GM04504 (cell line): ENCODE measurements at places on chromosomes 3 and 15.

GRCh38 chr15:46710401-46710960, 1006.8 kb upstream of the SEMA6D start:
- no peak for DNase-seq

GRCh38 chr3:159971311-159971710, 17.3 kb upstream of the IL12A start:
- no peak for DNase-seq

GRCh38 chr15:58179741-58180381, 41.7 kb downstream of the AQP9 start:
- DNase-seq: no peak

DNA sequence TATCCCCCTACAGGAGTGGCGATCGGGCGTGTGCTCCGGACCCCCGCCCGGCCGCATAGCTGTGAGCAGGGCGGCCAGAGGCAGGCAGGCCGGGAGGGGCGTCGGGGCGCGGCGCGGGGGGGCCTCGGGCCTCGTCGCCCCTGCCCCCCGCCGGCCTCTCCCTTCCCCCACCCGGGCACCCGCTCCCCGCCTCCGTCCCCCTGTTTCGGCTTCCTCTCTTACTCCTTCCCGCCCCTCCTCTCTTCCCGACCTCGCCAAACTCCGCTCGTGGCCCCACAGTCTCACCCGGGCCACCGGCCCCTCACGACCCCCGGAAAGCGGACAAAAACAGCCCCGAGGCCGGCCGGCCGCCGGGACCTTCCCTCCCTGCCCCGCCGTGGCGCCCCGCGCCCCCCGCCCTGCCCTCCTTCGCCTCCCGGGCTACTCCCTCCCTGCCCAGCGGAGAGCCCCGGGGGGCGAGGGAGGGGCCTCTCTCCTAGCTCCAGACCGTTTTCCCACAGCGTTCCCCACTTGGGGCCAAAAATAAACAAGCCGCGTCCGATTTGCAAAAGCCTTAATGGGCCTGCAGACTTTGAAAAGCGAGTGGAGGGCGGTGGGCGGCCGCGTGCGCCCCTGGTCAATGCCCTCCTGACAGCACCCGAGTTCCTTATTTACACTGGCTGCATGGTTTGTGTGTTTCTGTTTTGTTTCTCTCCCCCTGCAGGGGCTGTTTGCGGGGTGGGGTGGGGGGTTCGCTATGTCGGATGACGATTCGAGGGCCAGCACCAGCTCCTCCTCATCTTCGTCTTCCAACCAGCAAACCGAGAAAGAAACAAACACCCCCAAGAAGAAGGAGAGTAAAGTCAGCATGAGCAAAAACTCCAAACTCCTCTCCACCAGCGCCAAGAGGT, 1.0 kb downstream of the UBE2E1 start:
- DNase-seq: no peak

GRCh38 chr3:17765819-17766472, 23.5 kb upstream of the TBC1D5 start:
- no peak for DNase-seq

GRCh38 chr3:12158387-12159226, at the start of gene TIMP4:
Gene TIMP4 (minus strand): TSS chr3:12158912. CDS start chr3:12158840, 72 bp downstream.
- no peak for DNase-seq

DNA sequence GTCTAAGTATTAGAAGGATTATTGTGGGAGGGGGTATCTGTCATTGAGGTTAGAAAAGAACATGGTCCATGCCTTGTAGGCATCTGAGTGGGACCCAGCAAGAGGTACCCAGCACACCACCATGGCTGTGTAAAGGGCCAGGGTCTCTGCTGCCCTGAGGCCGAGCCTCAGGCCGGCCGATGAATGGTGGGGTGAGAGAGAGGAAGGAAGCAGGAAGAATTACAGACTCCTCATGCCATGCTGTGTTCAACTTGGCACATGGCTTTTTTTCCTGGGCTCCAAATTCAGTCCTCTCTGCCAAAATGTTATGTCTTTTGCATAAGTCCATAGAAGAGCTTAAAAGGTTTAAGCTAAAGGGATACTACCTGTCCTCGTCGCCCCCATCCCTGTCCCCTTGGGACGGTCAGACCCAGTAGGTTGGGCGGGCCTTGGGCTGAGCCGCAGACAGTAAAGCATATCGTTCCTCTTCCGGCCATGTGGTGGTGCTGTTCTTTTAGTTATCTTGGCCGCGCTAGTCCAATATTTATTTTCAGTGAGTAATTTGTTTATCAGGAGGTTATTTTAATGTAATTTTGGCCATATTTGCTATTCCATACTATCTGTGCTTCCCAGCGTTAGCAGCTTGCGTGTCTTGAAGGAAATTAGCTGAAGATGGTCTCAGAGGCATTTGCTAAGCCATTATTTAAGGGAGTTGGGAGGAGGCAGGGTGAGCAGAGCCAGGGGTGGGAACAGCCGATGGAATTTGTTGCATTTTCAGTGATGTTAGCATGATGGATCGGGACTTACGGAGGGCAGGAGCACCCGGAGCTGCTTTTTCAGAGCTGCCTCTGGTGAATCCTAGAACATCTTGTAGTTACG, 152.4 kb downstream of the AGBL1 start:
- no peak for DNase-seq

DNA sequence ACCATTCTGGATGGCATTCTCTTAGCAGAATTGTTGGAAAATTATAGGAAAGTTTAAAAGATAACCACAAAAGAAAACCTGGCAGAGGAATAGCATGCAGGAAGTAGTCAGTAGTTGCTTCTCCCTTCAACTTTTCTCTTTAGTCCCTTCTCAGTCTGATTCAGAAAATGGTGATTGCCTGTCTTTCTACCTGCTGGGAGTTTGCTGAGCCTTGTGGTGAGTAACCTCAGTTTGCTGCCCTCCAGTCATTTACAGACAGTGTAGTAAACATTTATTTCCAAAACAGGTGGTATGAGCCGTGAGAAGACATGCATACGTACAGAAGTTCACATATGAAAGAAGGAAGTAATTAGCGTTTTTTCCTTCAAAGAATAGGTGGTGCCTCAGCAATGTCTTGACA, 224.7 kb upstream of the POU1F1 start:
- DNase-seq: no peak

DNA sequence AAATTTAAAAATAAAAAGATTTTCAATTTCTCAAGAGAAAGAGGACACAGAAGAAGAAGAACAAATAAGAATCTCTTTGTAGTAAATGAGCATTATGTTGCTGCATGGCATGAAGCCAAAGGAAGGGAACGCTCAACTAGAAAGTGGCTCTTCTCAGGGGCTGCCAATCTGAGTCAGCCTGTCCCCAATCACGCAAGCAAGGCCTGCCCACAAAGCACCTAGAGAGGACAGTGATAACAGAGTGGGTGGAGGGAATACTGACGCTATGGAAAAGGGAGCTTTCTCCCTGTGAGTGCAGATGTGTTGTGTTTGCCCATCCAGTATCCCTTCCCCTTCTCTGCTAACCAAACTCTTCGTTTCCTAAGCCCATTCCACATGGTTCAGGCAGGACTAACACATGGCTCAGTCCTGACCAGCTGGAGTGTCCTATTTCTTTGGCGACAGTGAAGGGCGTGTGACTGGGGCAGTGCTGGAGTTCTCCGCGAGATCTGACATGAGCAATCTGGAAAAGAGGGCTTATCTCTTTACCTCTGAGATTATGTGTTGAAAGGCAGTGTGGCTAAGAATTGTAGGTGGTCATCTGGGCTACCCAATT, 14.2 kb downstream of the FBN1 start:
- DNase-seq: no peak

GRCh38 chr3:148648685-148649352, 48.9 kb upstream of the AGTR1 start:
- peak; percentile 33 for DNase-seq

DNA sequence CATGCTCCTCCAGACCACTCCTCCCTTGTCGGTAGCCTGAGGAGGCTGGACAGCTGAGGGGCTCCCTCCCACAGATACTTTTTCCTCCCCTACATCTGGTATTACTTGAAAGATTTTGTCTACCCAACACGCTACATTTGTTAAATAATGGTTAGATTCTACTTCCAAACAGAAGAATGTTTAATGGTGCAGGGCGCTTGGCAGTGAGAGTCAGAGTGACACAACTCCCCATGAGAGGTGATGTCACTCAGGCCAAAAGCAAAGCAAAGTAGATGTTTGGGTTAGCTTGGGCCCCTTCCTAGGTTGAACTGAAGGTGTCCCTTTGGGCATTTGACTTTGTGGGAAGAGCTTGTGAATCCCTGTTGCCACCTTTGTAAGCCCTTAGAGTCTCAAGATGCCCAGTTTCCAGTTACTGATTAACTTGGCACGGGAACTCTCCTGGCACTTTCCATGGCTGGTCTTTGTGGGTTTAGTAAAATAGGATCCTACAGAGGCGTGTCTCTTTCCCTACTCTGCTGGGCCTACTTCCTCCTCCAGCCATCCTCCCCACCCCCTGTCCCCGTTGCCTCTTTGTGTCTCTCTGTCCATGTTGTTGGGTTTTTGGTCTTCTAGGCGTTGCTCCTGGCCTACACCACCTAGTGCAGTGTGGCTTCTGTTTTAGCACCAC, 5.6 kb downstream of the LIMD1 start:
- DNase-seq: no peak

DNA sequence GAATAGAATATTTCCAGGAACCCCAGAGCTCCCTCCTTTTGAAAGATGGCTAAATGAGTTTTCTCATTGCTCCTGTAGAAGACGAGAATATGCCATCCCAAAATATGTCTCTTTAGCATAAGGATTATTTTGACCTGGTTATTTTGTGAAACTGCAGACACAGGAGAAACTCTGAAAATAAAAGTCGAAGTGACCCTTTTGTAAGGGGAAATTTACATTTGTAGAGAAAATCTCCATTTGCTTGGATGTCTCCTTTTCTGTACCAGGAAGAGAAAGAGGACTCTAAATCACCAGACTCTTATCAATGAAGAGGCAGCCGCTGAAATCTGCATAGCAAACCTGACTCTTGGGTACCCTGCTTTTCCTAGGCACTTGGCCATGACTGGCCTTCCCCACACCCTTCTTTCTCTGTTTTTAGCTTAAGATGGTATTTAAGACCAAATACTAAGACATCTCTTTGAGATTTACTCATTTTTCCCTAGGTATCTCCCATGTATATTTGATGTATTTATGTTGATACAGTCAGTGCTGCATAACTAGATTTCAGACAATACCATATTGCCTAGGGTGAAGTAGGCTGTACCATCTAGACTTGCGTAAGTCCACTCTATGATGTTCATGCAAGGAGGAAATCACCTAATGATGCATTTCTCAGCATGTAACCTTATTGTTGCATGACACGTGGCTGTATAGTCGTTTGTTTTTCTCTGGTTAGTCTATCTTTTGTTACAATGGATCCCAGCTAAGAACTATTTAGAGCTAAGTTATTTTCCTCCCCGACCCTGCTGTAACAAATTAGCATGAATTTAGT, 98.2 kb upstream of the UBE3A start:
- no peak for DNase-seq

DNA sequence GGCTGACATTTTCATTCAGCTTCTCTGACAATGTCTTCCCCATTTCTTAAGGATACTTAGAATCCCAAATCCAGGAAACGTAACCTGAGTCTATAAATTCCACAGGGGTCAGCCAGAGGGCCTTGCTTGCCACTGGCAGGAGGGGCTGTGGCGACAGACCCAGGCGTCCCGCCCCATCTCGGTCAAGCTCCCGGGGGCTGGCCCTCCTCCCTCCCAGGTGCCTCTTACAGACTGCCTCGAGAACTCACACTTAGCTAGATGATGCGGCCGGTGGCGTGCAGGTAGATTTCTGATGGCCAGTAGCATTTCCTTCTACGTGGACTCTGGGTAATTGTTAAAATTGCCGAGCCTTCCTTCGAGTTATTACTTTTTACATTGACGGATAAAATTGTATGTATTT, 172.5 kb downstream of the NSMCE3 start:
- DNase-seq: no peak

DNA sequence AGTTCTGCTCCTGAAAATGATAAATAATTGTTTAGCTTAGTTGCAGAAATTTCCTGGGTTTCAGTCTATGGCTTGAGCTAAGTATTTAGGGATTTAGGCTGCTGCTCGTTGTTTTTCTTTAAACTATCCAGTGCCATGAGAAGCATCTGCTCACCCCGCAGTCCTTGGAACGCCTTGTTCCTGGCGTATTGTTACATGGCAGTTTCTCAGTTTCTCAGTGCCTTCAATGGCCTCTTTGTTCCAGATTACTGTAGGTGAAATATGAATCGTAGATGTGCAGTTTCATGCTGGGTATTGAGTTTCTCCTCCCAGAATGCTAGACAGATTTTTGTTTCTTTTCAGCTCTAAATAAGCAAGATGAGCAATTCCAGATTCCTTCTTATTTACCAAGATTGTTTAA, 269.5 kb upstream of the GBE1 start:
- DNase-seq: no peak

DNA sequence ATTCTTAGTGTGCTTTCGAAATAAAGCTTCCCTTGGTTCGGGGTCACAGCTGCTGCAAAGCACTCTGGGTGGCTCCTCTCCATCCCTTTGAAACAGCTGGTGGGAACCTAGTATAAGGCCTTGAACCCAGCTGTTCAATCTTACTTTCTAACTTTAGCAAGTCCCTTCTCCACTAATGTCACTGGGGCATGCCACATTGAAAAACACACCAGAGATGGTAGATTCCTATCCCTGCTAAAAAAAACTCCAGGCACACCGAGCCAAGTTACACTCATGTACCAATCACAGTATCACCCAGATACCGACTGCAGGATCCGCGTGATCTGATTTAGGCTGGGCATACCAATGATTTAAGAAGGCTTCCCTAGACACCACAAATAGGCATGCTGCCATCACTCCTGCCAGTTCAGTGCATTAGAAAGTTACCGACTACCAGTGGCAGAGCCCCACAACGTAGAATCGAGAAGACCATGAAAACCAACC, 65.0 kb downstream of the WWTR1 start:
- DNase-seq: no peak

DNA sequence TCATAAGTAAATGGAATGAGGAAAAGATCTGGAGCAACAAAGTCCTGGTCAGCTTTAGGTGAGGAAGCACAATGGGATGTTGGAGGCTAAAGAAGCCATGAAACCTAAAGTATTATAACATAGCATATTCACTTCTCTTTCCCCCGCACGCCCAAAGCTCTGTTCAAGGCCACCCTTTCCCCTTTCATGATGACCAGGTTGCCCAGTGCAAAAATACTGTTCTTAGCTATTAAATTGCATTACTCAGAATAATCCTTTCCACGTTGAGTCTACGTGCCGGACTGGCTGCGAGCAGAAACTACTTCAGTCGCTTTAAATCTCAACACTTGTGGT, 589 bp upstream of the MAPKBP1 start:
- DNase-seq: no peak

- DNase-seq: peak; percentile 36
Measured at GRCh38 chr3:9067352-9067975, 104.2 kb upstream of the RAD18 start.

DNA sequence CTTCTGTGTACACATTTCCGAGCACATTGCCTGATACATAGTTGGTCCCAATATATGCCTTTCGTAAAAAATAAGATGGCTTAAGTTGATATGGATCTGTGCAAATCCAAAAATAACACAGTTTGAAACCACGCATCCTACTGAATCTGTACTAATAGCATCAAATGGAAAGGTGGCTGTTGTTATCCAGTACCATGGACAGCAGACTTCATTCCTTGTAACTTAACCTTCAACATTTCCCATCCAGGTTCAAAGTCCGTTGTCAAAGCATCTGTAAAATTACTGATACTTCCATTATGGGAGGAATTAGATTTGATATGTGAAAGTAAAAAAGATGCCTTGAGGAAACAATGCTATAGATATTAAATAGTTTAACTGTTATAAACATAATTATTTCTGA, 65.5 kb upstream of the C3orf49 start:
- no peak for DNase-seq
